H1 (cell line): ENCODE measurements at places on chromosomes 5 and 9. TPM values are rescaled to one million over a fixed set of nuclear protein-coding genes. Genes with fewer than 3 reads are reported as not detected.

OGN gene
- not detected in 2 replicates for total RNA-seq

DNA sequence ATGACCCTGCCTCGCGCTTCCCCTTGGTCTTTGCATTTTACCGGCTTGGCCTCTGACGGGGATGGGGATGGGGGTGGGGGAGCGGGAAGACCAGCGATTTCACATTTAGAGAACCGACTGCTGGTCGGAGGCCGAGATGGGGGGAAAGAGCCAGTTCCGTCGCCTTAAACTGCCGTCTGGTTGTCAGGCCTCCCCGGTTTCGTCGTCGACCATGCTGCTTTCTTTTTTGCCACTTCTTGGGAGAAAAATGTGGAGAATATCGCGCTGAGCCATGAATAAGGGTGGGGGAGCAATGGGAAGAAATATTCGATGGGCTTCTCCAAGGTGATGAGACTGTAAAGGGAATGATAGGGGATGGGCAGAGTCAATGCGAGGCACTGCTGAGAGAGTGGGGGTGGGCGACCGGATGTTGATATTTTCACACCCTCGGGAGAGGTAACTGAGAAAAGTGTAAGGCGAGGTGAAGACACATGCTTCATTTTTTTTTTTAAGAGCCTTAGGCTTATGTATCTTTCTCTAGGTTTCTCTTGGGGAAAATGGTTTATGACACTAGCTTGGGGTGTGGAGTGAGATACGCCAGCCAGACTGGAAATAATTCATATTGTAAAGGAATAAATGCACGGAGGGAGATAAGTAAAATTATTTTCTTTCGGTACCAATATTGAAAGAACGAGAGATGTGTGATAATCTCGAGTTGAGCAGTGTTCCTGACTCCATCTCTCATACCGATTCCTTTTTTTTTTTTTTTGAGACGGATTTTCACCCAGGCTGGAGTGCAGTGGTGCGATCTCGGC is 1.1 kb downstream of the KIF2A start:
- DNase-seq = no peak

GRCh38 chr9:133654736-133655657 is 18.8 kb downstream of the DBH start:
- no peak for DNase-seq

- no peak for DNase-seq
Measured at GRCh38 chr5:88193896-88194295, 74.7 kb downstream of the TMEM161B start.

DNA sequence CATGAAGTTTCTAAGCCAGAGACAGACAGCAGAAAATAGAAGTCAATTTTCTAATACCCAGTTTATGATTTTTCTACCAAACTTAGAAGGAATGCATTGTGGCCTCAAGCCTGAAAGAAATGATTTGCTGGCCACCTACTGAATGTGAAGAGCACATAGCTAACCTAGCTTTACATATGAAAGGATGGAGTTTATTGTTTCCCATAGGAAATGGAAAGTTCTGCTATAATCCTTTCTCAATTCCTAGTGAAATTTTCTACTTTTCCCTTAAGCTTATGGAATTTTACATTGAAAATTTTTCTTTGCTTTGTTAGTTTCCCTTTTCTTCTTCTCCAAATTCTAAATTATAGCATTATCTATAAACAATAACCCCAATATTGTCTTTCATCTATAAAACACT is 110.1 kb downstream of the TMEM167A start:
- no peak for DNase-seq
